Common myeloid progenitor, CD34-positive (primary cell): ENCODE measurements at places on chromosomes 3 and 15.

- H3K27ac ChIP-seq: no peak overlapping the region
- no peak for DNase-seq
- H3K4me1 ChIP-seq: no peaks in the 10 kb centered on the region
- no peak overlapping the region for H3K4me3 ChIP-seq
- H3K36me3 ChIP-seq: no peaks in the 10 kb centered on the region
Measured at GRCh38 chr3:99240700-99241099, 339.2 kb upstream of the DCBLD2 start.

- DNase-seq: peak; percentile 61
- H3K4me1 ChIP-seq: no peaks in the 10 kb centered on the region
- H3K36me3 ChIP-seq: no peaks in the 10 kb centered on the region
Measured at GRCh38 chr3:125403789-125404188, 28.7 kb upstream of the ZNF148 start.

GRCh38 chr15:39442898-39443297 lies 138.0 kb upstream of the THBS1 start:
- H3K4me3 ChIP-seq: no peak overlapping the region
- H3K36me3 ChIP-seq: no peaks in the 10 kb centered on the region
- H3K27me3 ChIP-seq: no peaks in the 10 kb centered on the region
- H3K4me1 ChIP-seq: peaks cover 12% of the 10 kb centered on the region

DNA sequence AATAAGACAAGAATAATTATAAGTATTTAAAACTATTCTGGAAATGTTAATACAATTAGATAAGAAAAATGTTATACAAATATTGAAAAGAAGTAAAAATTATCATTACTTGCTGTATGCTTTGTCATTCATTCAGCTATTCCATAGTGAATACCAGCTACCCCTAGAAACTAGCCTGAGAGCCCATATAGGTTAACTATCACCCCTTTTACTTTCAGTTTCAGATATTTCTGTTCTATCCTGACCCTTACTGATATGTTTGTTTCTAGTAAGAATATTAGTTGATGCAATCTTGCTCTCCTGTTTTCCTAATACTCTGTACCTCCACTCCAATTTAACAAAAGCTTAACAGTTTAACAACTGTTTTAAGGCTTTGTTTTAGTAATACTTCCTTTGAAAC lies 31.6 kb downstream of the FAM227B start:
- no peaks in the 10 kb centered on the region for H3K27me3 ChIP-seq
- no peak overlapping the region for H3K27ac ChIP-seq
- H3K4me1 ChIP-seq: no peaks in the 10 kb centered on the region
- H3K4me3 ChIP-seq: no peak overlapping the region

GRCh38 chr3:32405155-32405554 lies 13.5 kb downstream of the CMTM7 start:
- H3K4me1 ChIP-seq: peaks cover 88% of the 10 kb centered on the region
- DNase-seq: no peak
- no peaks in the 10 kb centered on the region for H3K36me3 ChIP-seq
- peak overlapping the region; percentile 18 for H3K27ac ChIP-seq
- no peak overlapping the region for H3K4me3 ChIP-seq

- no peaks in the 10 kb centered on the region for H3K27me3 ChIP-seq
- no peak for DNase-seq
- H3K36me3 ChIP-seq: no peaks in the 10 kb centered on the region
- H3K4me1 ChIP-seq: no peaks in the 10 kb centered on the region
- no peak overlapping the region for H3K4me3 ChIP-seq
Measured at GRCh38 chr3:157488144-157488543, 15.1 kb downstream of the VEPH1 start.

- no peak overlapping the region for H3K4me3 ChIP-seq
- no peak overlapping the region for H3K27ac ChIP-seq
- no peaks in the 10 kb centered on the region for H3K36me3 ChIP-seq
- no peaks in the 10 kb centered on the region for H3K27me3 ChIP-seq
Measured at GRCh38 chr15:51244423-51244869, 94.0 kb downstream of the CYP19A1 start.
